ENCODE measurements at places on chromosomes 1 and 21. TPM values are rescaled to one million over a fixed set of nuclear protein-coding genes. Genes with fewer than 3 reads are reported as not detected.

GRCh38 chr1:234779160-234779538 is 169.2 kb upstream of the IRF2BP2 start:
- no peak for DNase-seq

- no peak for DNase-seq
Observed at GRCh38 chr21:43273016-43273707, 104.4 kb downstream of the CRYAA start.

GRCh38 chr1:224637936-224638335 is 21.8 kb downstream of the CNIH3 start:
- DNase-seq, result no peak

GRCh38 chr1:102886638-102887037 is 221.7 kb downstream of the COL11A1 start:
- DNase-seq, result no peak

GRCh38 chr1:7630378-7630777 is 140.7 kb upstream of the VAMP3 start:
- no peak for DNase-seq

- no peak for DNase-seq
Observed at GRCh38 chr1:11470912-11471311, 8.0 kb upstream of the DISP3 start.

CCNL2 gene
- 197 TPM for total RNA-seq

CENPF gene
- total RNA-seq, result 28.4 TPM

- DNase-seq, result no peak
Observed at GRCh38 chr1:187009320-187009719, 180.6 kb downstream of the PLA2G4A start.

EPS15 gene
- total RNA-seq, result 99.0 TPM

HSF2BP gene
- total RNA-seq, result 2.5 TPM

DNA sequence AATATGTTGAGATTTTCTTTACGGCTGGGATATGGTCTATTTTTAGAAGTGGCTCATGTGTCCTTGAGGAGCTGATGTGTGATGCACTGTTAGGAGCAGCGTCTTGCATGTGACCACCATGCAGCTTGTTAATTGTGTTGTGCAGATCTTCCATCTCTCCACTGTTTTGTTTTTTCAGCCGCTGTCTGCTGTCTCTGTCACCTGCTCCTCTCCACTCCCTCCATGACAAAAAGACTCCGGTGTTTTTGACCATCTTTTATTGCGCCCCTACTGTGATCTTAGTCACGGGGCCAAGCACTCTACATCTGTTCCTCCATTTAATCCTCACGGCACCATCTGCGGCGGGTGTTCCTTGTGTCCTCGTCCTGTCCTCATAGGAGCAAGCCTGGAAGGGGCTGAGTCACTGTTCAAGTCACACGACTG is 51.8 kb downstream of the ADARB1 start:
- DNase-seq, result peak; percentile 60

GRCh38 chr1:235075048-235075776 is 53.4 kb downstream of the TOMM20 start:
- peak; percentile 86 for DNase-seq

DNA sequence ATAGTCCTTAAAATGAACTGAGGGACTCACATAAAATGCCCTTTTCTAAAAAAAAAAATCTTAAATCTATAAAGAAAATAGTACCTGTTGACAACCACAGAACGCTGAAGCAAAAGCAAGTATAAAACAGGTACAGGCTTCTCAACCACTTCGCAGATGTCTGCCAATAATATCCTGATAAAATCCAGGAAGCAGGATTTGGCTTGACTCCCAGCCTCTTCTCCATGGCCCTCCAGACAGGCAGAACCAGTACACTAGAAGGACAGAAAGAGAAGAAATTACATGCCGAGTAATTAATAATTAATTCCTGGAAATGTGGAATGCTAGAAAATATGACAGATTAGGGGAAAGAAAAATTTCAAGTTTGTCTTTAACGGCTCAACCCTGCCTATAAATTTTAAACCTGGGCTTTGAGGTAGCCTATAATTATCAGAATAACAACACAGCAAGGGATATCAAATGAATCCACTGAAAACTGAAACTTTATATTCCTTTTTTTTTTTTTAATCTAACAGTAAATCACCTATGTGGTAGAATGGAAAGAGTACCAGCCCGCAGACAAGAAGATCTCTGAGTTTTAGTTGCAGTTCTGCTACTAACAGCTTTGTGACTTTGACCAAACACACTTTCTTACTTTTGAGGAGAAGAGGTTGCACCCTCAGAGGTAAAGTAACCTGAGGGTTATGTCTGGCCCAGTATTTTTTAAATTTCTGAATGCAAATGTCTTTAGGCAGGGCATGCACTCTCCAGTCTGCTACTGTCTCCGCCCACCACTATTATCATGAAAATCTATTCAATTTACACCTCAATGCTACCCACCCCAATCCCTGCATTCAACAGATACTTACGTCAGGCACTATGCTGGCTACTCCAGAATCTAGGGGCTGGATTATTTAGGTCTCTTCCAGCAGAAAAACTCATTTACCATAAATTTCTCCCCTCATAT is 2.7 kb downstream of the KIAA0319L start:
- DNase-seq, result peak; percentile 73

DNA sequence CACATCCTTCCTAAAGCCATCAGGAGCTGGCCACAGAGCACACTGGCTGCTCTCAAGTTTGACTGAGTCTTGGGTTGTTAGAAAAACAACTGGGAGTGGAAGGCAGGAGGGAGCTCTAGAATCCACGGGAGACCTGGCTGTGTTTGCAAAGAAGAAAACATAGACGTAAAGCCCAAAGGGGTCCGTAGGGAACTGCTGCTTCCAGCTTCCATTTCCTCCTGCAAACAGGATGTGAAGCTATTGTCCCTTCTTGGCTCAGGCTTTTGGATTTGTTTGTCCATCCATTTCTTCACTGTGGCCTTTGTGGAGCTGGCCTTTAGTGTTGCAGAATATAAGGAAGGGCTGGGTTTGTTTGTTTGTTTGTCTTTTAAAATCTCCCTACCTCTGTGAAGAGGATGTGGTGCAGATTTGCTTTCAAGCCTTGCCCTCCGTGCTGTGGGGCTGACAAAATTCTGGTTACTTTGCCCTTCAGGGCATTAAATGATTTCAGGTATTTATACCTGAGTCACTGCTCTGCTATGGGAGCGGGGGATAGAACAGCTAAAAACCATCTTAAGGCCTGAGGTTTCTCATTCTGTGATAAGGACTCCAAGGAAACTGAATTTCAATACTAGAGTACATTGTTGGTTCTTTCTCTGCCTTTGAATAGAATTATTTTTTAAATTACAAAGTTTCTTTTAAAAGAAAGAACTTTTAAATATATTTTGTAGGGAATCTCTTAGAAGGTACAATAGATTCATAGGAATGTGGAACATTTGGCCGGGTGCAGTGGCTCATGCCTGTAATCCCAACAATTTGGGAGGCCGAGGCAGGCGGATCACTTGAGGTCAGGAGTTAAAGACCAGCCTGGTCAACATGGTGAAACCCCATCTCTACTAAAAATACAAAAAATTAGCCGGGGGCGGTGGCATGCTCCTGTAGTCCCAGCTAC is 74.3 kb downstream of the MPZL1 start:
- no peak for DNase-seq

Measured in cerebellum (tissue), 4 donors.